ENCODE measurements at places on chromosomes 12 and 14.
A peak's percentile ranks its signal among the peaks of the same experiment; 100 is the strongest.

DNA sequence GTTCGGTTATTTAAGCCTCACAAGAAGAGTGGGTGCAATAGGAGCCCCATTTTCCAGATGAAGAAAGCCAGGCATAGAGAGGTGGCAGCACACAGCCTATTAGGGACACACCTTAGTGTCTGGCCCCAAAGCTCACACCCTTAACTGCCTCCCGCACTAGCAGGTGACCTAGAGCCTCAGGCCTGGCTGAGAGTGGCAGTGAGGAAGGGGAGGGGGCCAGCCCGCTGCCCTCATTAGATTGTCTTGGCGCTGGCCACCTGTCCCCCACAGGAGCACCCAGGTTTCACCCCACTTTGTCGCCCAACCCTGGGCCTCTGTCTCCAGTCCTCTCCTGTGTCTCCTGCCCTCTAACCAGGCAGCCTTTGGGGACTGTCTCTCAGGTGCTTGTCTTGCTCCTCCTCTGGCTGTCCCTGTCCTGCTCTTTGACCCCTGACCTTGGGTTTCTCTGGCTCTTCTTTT lies 18.5 kb upstream of the PGF start:
- H3K4me1 ChIP-seq, result peaks cover 10% of the 10 kb centered on the region
- no peaks in the 10 kb centered on the region for H3K27me3 ChIP-seq
- no peak overlapping the region for H3K4me3 ChIP-seq

DNA sequence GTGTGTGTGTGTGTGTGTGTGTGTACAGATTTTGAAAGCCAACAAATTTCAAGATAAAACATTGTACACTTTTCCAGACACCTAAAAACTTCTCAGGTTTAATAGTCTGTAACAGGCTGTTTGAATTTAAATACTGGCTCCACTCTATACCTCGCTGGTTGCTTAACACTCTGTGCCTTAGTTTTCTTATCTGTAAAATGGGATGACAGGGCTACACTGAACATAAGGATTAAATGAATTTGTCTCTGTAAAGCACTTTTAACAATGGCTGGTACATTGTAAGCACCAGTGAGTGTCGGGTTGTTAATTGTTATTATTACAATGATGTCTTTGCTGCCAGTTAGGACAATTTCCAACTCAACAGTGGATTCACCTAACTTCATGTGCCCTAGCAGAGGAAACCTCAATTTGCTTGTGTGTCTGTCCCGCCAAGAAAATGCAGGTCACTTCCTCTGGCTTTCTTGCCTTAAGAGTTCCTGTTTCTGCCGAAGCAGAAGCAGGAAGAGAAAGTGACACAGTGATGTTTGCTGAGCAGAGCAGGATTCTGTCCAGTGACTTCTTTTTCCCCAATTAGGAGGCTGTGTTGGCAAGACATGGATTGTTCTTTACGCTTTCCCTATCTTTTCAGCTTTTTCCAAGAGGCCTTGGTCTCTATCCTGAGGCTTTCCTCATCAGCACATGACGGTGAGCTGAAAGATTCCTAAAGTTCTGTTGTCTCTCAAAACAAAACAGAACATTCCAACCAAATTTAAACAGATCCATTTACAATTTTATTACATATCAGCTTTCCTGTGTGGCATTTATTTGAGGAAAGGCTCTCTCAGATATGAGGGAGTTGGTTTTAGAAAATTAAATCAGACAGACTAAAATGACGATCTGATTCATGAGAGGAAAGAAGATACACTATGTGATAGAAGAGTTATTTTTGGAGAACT lies 154.1 kb upstream of the ATP2B1 start:
- H3K27ac ChIP-seq, result peak overlapping the region; percentile 77
- no peaks in the 10 kb centered on the region for H3K36me3 ChIP-seq
- no peak for DNase-seq
- H3K4me3 ChIP-seq, result no peak overlapping the region
- H3K4me1 ChIP-seq, result no peaks in the 10 kb centered on the region

DNA sequence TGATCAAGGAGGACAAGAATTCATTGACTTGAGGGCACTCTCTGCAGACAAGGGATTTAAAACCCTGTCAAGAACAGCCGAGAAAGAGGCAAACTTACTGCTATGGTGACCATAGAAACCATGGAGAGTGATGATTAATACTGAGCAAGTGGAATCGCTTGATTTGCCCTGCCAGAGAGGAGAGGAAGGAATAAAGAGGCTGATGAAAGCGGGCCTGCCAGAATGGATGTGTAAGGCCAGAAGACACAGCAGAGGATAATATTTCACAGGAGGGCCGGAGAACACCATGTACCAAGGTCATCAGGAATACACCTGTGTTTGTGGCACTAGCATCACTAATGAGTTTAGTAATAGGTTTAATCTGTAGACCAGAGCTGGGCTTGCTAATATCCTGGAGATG lies 221.8 kb upstream of the DCN start:
- no peak overlapping the region for H3K4me3 ChIP-seq
- H3K4me1 ChIP-seq, result no peaks in the 10 kb centered on the region
- no peaks in the 10 kb centered on the region for H3K27me3 ChIP-seq
- H3K27ac ChIP-seq, result no peak overlapping the region

- H3K4me3 ChIP-seq, result no peak overlapping the region
- H3K27ac ChIP-seq, result no peak overlapping the region
- H3K4me1 ChIP-seq, result peaks cover 18% of the 10 kb centered on the region
- DNase-seq, result no peak
Observed at GRCh38 chr12:114687802-114688201, 3.8 kb upstream of the TBX3 start.
